T1000 (cell line): ENCODE measurements at places on chromosomes 3 and 15.

DNA sequence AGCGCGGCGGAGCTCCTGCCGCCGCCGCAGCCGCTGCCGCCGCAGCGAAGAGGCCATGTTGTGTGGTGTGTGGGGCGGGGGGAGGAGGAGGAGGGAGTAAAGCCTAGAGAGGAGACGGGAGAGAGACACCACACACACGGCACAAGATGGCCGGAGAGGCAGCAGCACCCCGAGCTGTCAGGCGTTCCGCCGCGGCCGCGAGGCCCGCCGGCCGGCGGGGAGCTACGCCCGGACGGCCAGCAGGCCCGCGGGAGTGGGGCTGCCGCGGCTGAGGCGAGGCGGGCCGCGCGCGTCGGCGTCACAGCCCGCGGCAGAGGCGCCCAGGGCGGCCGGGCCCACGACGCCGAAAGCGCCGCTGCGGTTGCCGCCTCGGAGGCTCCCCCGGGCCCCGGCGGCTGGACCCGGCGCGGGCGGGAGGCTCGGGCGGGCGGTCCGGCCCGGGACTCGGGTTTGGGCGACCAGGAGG is 17.4 kb upstream of the CHD2 start:
- DNase-seq, result no peak

DNA sequence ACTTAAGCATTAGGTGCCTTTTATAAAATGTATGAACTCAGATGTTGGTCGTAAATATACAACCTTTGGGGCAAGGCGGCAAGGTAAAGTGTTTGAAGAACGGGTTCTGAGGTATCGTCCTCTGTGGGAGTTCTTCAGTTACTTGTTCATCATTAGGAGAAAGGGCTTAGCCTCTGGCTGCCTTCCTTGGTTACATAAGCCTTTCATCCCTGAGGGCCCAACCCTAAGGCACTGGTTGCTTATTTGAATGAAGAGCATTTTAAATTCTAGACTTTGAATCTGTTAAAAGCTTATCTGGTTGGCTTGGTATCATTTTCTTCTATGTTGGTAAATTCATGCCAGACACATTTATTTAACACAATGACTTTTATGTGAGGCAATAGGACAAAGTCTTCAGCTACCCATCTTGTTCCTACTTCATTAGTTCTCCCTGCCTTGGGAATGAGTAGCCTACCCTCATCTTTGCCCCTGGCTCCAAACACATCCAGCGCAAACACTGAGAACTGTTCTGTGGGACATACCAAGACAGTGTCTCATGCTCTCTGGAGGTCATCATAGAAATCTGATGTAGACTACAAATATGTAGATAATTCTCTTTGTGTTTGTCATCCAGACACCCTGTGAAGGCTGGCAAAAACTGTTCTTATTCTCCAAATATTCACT is 12.4 kb upstream of the CCDC80 start:
- peak; percentile 56 for DNase-seq

DNA sequence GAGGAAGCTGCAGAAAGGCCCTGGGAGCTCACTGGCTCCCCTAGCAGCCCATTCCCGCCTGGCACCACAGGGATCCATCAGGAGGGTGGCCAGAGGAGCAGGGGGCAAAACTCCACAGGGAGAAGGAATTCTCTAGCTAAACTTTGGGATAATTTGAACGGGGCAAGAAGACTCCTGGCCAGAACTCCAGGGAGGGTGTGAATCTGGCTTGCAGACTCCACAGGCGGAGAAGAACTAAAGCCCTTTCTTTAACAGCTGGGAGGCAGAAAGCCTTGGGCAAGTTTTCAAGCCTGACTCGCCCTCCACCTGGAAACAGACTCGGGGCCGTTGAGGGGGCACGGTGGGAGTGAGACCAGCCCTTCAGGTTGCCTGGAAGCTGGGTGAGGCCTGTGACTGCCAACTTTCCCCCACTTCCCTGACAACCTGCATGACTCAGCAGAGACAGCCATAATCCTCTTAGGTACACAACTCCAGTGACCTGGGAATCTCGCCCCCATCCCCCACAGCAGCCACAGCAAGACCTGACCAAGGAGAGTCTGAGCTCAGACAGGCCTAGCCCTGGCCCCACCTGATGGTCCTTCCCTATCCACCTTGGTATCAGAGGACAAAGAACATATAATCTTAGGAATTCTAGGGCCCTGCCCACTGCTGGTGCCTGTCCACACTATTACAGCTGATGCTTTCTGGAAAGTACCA is 28.6 kb downstream of the SLC27A2 start:
- DNase-seq, result no peak

- DNase-seq, result no peak
Measured at GRCh38 chr3:115095236-115095635, 51.9 kb downstream of the ZBTB20 start.
